ENCODE measurements at places on chromosomes 2 and 18.
A peak's percentile ranks its signal among the peaks of the same experiment; 100 is the strongest.

GRCh38 chr2:112690853-112691401 lies 29.9 kb upstream of the NT5DC4 start:
- DNase-seq, result peak; percentile 58

DNA sequence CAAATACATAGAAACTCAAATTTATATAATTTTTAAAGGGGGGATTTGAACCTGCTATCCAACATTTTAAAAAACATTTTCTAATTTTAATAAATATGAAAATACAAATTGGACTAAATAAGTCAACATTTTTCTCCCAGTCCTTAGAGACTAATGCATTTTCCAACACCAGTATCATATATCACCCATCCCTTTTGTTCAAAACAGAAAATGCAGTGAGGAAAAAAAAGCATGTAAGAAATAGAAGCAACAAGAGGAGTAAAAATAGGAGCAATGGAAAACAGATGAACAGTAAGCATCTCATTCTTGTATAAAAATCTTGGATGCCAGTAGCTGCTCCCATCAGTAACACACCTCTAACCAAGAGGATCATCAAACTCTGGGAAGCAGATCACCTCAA lies 25.5 kb downstream of the KLF7 start:
- no peak for DNase-seq

DNA sequence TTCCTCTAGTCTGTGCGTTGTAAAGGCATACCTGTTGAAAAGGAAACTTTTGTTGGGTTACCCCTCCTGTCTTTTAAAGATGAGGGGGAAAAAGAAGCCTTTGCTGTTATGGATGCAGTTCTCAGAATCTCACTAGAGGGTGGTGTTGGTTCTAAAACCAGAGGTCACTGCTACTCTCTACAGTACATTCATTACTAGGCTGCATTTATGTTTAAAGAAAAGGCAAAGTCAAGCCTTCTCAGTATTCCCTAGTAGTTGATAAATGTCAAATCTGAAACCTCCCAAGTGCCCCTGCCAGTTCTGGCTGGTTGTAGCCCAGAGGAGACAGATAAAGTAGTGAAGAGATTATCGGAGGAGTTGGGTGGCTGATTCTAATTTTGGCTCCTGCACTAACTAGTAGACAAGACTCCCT lies 1.4 kb upstream of the PLCL1 start:
- DNase-seq, result peak; percentile 61

DNA sequence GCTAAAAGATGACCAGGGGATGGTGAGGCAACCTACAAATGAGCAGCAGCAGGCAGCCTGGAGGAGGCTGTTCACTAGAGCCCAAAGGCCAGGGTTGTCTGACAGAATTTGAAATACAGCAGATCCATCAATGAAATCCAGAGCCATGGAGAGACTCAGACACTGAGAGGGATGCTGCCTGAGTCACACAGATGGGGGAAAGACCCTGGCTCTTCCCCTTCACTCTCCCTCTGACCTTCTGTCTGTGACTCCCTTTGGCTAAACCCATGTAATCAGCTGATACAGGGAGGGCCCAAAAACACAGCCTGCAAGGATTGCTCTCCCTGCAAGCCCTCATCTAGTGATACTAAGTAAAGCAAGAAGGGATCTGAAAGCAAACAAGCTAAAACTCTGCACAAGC lies 166.5 kb upstream of the SPOPL start:
- DNase-seq, result no peak

DNA sequence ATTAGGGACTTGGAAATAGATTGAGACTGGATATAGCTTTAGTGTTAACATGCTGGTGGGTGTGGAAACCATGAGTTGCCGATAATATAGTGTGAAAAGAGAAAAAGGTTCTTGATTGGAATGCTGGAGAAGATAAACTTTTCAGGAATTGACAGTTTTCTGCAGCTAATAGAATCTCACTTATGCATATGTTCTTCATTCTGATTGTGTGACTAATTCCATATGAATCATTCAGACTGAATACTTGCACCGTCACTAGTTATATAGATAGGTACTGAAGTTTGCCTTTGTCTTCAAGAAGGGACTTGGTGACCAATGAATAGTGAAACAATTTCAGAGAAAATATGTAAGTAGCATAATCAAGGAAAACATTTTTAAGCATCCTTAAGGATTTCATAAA lies 225.7 kb upstream of the FOSL2 start:
- no peak for DNase-seq

GRCh38 chr2:134431838-134432434 lies 178.1 kb downstream of the MGAT5 start:
- DNase-seq, result no peak

DNA sequence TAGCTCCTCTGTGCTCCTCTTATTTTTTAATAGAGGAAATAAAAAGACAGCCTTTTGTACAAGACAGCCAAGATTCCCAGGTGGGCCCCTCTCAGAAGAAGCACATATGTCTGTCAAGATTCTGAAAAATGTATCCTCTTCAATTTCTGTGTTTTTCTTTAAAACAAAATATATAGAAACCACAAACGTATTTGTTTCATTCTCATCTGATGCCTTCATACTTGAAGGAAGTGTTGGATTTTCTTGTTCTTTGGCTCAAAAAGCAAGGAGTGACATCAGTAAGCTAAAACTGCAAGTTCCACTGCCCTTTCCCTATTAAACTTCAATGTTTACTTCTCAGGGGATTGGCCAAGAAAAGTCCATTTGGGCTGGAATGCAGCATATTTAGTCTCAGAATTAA lies 193.8 kb upstream of the OSR1 start:
- DNase-seq, result no peak

DNA sequence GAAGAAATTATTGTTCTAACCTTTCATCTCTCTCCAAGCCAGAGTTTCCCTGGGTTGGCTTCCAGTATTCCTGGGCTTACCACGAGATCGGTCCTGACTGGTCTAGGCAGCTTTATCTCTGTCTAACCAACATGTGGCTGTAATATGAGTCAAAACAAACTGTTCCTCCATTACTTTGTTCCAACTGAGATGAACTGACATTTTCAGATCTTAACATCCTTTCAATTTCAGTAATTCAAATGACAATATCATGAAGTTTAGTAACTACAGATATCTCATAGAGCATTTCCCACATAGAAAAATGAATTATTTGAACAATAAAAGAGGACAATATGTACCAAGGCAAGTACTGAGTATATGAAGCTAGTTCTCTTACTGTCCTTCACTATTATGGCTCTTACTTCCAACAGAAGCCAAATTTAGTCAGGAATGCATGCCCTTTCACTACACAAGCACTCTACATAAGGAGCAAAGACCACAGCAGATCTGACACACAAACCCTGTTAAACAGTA lies 15.5 kb downstream of the SLC25A12 start:
- peak; percentile 44 for DNase-seq

DNA sequence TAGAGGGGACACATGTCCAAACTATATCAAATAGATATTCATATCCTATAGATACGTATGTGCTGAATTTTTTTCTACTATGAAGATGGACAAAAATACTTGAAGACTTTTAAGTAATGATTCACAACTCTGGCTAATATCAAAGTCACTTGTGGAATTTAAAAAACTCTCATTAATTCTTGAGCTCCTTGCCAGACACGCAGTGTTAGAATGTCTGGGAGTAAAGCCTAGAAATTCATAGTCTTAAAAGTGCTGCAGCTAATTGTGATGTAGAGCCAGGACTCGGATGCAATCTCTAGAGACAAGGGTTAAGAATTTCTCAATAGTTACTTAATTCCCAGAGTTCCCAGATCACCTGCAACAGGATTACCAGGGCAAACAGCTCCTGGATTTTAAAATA lies 107.4 kb downstream of the ARL6IP6 start:
- DNase-seq, result no peak

DNA sequence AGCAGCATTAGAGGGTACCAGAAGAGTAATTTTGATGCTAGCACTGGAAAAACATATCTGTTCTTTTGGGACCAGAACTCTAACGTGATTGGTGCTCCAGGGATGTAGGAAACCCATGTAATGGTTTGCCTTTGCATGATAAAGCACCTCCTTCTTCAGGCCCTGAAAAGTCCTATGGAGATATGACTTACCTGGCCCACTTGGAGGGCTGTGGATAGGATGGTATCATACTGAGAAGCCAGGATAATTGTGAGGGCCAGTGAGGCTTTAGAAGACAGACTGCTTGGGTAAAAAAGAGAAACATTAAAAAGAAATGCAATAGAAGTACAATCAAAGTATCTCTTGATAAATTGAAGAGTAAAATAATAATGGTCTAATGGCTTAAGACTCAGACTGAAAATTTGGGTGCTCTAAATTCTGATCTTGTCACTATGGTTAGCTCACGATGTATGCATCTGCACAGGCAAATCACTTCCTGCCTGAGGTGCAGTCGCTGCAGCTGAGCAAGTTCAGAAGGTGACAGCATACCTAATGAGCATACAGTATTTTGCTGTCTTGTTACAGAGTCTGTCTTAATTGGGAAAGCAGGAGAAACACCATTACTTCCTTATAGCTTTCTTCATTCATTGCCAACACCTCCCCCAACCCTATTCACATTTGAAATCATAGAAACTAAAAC lies 371.5 kb downstream of the NUP35 start:
- no peak for DNase-seq

GRCh38 chr2:218927876-218928275 lies 31.6 kb upstream of the CDK5R2 start:
- DNase-seq, result no peak

GRCh38 chr2:217835931-217836891 lies 166.6 kb downstream of the TNS1 start:
- no peak for DNase-seq

GRCh38 chr2:222805591-222806304 lies 55.1 kb upstream of the ACSL3 start:
- DNase-seq, result no peak

DNA sequence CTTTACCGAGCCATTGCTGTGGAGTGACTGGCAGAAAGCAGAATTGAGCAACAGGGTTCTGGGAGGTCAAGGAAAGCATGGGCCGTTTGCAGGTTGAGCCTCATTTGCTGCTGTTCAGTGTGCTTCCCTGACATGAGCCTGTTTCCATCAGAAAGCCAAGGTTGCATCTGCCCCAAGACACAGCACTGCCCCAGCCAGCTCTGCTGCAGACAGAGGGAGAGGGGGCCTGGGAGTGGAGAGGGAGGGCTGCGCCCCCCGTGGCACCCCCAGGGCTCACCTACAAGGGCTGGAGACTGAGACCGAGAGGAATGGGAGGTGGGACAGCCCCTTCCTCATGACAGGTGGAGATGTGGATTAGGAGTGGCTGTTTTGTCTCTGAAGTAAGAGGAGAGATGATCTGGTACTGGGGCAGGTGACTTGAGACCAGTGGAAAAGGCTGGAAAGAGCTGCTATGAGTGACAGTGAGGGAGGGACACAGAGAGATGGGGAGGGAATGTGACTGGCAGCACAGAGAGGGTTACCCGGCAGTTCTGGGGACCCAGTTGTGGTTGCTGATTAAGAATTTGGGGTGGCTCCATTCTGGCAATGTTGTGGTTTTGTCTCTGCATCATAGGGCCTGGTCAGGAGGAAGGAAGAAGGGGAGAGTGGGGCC lies 218.0 kb downstream of the DYSF start:
- DNase-seq, result peak; percentile 1

GRCh38 chr2:241051578-241052487 lies 50.3 kb downstream of the MTERF4 start:
- peak; percentile 8 for DNase-seq

- DNase-seq, result no peak
Observed at GRCh38 chr2:100289020-100289419, 33.3 kb downstream of the LONRF2 start.

GRCh38 chr18:42080340-42080739 lies 125.3 kb downstream of the PIK3C3 start:
- DNase-seq, result no peak

GRCh38 chr18:44716697-44717163 lies 36.0 kb downstream of the SETBP1 start:
- DNase-seq, result no peak

DNA sequence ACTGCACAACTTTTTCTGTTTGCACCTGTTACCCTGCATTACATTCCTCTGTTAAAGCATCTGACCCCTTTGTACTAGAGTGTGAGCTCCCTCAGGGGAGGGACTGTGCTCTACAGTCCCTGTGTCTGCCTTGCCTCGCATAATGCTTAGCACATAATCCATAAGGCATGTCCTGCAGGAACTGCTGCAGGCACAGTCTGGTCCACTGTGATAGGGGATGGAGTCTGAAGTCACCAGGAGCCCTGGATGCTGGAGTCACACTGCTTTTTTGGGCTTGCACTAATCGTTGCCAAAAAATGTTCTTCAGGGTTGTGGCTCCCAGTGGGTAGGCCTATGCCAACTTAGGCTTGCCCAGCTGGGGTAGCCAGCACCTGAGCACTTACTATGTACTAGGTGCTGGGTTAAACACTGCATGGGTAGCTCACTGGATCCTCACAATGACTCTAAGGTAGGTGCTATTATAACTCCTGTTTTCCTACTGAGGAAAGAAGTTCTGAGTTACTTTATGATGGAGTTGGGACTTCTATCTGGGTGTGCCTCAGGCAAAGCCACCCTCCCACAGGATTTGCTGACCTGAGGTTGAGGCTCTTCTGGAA lies 33.3 kb downstream of the COPS7B start:
- DNase-seq, result peak; percentile 25

GRCh38 chr18:76803814-76804213 lies 18.5 kb upstream of the ZNF236 start:
- DNase-seq, result peak; percentile 49

DNA sequence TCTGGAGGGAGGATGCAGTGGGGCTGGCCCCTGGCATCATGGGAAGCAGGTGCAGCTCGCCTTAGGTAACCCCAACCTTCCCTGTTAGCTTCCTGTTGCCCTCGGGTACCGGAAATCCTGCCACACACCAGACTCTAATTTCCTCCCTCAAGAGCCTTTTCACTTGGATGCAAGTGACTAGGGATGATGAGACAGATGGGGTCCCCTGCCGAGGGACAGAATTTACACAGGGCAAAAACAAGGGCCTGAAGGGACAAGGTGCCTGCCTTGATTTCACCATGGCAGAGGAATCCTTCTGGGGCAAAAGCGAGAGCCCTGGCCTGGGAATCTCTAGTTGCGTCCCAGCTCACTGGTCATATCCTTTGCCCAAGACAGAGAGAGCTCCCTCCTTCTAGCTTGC lies 263.1 kb downstream of the LOXHD1 start:
- no peak for DNase-seq

- peak; percentile 74 for DNase-seq
Observed at GRCh38 chr2:32825291-32825712, 121.5 kb upstream of the LTBP1 start.

DNA sequence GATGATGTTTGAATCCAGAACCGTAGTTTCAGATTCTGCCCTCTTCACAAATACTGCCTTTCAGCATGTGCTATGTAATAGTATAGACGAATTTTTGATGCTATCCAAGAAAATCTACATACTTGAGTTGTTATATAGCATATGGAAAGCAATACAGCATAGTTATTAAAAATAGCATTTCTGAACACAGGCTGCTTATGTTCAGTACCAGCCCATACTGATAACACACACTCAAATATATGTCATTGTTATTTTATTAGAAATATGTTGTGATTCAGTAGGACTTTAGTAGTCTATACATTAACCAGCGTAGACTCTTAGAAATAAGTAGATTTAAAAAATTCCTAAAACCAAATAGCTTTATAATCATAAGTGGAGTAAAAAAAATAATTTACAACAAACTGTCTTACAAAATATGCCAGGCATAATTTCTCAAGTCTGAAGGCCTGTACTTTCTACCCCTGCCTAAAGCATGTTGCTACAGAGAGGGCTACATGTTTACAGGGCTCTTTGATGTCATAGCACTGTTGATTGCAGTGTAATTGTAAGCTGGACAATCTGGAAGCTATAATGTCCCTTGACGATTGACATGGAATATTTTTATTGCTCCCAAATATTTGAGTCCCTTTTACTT lies 86.3 kb downstream of the ASXL3 start:
- DNase-seq, result no peak
